Heart left ventricle (tissue), 16 donors: ENCODE measurements at places on chromosomes 6 and 20. TPM values are rescaled to one million over a fixed set of nuclear protein-coding genes. Genes with fewer than 3 reads are reported as not detected.

GRCh38 chr6:130396722-130397121 lies 30.9 kb downstream of the TMEM200A start:
- DNase-seq, result no peak

DNA sequence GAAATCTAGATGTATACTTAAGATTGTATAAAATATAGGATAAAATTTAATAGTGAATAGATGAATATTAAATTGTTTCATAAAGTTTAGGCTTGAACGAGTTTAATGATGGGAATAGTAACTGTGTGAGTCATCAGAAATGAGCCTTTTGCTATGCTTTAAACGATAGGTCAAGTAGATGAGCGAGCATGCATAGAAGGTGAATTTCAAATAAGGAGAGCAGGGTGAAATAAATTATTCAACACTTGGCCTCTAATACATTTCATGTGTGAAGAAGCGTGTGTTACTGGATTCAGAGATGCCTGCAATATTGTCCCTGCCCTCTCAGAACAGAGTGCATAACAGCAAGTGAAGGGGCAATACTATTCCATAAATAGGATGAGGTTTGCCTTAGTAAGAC lies 74.4 kb upstream of the EYA4 start:
- DNase-seq, result no peak

DNA sequence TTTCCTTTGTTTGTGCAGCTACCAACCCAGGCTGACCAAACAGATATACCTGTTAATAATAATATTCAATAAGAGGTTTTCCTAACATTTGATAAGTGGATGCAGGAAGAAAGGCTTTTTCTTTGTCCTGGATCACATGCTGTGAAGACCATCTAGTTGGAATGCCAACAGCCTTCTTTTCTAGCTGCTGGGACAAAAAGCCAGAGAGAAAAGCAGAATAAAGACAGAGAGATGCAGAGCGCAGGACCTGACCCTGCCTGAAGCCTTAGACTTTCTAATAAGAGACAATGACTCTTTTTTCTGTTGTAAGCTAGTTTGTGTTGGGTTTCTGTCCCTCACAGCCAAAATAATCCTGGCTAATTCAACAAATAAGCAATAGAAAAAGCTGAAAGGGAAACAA lies 308.2 kb downstream of the PHF3 start:
- no peak for DNase-seq

GRCh38 chr6:43748765-43749164 lies 21.2 kb upstream of the VEGFA start:
- DNase-seq, result no peak

Gene TRAPPC3L
- not detected for polyA plus RNA-seq

Gene BEND6
- 0.14 TPM for polyA plus RNA-seq
